CD8-positive, alpha-beta T cell (primary cell): ENCODE measurements at places on chromosomes 12 and 14.

DNA sequence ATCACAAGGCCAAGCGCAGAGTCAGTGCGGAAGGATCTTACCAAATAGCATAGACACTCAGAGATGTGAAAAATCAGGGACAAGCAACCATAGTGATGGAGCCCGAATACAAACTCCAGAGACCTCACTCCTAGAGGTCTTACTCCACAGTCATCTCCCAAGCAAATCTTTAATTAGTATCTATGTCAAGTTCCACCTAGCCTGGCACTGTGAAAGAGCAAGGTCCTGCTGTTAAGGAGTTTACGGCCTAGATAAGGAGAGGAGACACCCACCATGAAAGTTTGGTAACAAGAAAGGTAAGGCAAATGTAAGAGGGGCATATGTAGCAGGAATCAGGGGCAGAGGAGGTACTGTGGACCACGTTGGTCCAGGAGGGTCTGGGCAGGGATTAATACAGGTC lies 7.4 kb upstream of the PLEKHG6 start:
- DNase-seq = no peak

- no peak for DNase-seq
Measured at GRCh38 chr12:45681465-45681864, 48.0 kb upstream of the ARID2 start.

GRCh38 chr12:127396734-127397133 lies 870.2 kb upstream of the TMEM132C start:
- DNase-seq = no peak

DNA sequence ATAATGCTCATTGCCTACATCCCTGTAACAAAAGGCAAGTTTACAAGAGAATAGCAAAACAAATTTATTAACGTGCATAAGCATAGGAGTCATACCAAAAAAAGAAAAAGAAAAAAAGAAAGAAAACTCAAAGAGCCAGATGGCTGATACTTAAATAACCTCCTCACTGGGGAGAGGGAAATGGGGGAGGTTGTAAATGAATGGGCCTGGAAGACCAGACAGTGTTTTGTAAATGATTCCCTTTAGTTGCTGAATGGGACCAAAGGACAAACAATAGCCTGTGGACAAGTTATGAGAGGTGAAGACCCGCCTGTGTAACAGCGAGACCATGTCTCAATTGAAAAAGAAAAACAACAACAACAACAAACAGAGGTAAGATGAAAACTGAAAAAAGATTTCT lies 35.3 kb downstream of the CAPS2 start:
- DNase-seq = no peak

GRCh38 chr12:116709768-116710167 lies 28.1 kb downstream of the SPRING1 start:
- DNase-seq = no peak

DNA sequence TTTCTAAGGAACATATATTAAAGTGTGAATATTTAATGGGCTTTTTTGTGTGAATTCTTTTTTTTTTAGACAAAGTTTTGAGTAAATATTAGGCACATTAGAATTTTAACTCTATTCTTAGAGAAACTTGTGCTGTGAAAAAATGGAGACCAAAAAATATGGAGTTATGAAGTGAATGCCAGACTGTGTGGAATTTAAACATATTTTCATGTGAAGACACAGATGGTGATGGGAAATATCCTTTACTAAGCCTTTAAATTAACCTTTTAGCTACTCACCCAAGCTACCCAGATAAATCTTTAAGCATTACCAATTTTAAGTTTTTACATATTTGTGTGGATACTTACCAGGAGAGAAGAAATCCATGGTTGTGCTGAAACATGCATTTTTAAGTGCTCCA lies 148.8 kb upstream of the OTX2 start:
- DNase-seq = no peak

GRCh38 chr14:37623426-37623951 lies 28.1 kb downstream of the TTC6 start:
- no peak for DNase-seq

DNA sequence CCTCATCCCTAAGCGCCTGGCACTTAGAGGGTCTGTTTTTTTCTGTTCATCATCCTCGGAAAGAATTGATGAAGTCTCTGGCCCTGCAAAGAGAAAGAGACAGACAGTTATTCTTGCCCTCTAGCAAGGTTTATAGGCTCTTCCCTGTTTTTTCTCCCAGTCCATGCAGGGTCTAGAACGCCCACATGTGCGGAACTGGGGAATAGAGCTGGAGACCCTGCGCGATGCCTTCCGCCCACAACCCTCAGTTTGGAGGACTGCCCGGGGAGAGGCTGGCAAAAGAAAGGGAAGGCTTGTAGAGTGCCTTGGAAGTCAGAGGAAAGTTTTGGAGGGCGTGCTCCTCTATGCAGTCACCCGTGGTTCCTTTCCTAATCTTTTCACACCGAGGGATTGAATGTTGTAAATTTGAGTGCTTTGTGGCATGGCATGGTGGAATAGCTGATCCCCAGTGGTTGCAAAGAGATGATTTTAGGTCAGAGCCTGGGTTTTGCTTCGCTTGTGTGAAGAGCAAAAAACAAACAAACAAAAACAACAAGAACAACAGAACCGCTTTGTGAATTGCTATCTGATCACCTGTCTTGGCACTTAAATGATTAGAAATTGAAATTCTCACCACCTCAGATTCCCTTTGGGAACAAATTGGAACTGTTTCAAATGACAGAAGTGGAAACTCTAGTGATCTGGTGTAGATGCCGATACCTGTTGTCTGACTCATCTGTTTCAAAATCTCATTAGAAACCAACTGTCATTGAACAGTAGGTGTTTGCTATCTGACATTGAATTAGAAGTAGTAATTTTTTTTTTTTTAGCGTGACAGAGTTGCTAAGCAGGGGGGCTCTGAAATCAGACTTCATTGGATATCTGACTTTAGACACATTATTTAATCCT lies 947 bp downstream of the GAS2L3 start:
- DNase-seq = no peak

DNA sequence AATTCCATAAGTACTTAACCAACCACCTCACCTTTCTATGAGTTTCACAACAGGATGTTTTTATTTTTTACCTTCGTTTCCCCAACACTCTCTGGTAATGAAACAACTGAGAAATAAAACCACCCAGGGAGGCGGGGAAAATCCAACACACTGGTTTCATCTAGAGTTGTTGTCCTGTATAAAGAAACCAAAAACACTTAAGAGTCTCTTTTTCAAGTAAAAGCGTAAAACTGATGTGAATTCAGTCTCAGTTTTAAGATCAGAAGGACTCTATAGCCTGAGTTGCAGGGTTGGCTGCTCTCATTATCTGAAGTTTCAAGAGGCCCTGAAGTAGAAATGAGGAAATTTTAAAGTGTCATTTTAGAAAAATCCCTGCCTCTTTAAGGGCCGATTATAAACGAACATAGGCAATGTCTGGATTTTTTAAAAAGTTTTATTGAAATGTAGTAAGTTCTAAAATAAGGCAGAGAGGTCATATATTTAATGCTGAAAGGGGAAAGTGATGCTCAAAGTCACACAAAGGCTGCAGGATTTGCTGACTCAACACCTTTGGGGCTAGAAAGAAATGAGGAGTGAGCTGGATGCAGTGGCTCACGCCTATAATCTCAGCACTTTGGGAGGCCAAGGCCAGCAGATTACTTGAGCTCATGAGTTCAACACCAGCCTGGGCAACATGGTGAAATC lies 27.2 kb downstream of the HIGD1C start:
- no peak for DNase-seq

DNA sequence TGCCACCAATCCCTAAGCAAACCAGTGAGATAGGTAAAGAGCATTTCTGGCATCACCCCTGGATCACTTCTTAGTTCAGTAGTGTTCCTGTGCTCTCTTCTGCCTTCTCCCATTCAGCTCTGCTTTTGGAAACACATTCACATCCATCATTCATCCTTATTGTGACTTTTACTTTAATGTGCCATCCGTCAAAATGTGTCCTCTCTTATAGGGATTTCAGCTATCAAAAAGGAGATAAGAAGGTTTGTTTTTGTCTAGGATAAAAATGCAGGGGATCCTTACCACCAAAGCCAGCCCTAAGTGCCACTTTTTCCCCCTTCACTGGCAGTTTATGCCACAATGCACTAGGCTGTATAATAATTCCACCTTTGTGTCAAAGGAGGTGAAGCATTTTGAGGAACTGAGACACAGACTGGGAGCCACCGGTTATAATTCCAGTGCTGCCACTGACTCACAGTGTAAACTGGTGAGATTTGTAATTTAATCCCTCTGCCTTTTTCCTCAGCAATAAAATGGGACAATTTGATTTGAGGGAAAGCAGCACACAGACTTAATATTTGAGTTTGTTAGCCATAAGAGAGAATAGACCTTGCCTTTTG lies 158.6 kb downstream of the PAX9 start:
- no peak for DNase-seq

- DNase-seq = no peak
Measured at GRCh38 chr12:118714051-118714460, 267.3 kb upstream of the SRRM4 start.

DNA sequence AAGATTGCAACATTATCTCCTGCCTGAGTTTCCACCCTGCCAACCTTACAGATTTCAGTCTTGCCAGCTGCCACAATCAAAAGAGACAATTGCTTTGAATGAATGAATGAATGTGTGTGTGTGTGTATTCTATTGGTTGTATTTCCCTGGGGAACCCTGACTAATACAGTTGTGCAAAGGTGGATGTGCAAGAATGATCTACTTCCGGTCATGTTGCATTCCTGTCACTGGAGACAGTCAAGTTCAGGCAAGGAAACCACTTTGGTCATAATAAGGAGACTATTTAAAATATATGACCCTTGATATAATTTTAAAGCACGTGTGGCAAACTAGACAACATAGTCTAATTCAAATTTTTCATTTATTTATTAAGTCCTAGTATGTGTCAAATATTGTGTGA lies 13.1 kb downstream of the RERG start:
- no peak for DNase-seq

DNA sequence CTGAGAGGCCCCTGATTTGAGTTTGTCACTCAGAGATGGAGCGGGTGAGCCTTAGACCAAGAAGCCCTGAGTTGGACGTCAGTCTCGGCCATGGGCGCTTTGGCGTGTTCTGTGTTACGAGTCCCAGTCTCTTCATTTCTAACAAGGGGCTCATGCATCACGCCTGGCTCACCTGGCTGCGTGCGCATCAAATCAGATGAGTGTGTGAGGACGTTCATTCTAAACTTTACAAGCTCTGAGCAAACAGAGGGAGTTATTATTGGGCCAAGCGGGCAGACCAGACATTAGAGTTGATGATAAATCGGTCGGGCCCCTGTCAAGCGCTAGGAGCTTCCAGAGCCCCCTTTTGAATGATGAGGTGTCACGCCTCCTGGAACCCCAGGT lies 117.2 kb downstream of the CALM1 start:
- no peak for DNase-seq

DNA sequence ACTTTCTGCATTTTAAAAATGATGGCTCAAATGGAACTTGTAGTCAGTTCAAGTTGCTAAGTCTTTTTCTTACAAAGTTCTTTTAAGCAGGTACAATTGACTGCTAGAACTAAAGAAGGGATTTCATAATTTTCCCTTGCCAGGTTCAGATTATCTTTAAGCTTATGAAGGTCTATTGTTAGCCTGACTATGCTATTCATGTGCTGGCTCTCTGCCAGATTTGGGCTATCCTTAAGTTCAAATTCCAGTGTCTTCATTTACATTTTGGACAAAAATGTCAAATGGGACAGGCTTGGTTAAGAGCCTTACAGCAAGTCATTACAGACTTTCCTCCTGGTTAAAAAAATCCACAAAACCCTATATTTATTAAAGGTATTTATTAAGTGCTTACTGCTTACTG lies 42.3 kb downstream of the INSM2 start:
- DNase-seq = no peak

DNA sequence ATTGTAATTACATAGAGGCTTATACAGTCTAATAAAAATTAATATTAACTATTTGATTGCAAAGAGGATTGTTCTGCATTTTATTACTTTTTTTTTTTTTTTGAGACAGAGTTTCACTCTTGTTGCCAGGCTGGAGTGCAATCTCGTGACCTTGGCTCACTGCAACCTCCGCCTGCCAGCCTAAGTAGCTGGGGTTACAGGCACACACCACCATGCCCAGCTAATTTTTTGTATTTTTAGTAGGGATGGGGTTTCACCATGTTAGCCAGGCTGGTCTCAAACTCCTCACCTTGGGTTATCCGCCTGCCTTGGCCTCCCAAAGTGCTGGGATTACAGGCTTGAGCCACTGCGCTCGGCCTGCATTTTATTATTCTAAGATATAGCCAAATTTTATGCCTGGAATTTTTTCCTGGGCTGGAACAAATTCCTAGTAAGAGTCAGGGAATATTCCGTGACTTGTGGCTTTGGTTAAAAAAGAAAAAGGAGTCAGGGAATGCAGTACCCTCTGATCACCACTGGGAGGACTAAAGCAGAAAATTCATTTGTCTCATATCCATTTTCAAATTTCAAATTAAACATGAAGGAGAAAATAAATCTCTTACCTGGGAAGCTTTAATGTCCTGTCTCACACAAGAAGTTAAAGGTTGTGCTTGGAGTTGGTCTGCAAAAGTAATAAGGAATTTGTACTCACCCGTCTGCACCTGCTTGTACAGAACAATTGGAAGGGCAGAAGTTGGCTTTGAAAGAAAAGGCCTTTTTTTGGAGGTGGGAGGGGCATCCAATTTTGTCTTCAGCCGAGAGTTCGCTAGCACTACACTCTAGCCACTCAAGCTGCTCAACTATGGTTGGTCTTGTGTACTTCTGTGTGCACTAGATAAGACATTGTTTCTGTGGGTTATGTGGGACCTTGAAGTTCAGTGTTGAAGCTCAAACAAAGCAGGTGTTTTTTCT lies 8.7 kb downstream of the MARK3 start:
- no peak for DNase-seq

GRCh38 chr14:86997271-86997670 lies 995.7 kb downstream of the GALC start:
- no peak for DNase-seq

DNA sequence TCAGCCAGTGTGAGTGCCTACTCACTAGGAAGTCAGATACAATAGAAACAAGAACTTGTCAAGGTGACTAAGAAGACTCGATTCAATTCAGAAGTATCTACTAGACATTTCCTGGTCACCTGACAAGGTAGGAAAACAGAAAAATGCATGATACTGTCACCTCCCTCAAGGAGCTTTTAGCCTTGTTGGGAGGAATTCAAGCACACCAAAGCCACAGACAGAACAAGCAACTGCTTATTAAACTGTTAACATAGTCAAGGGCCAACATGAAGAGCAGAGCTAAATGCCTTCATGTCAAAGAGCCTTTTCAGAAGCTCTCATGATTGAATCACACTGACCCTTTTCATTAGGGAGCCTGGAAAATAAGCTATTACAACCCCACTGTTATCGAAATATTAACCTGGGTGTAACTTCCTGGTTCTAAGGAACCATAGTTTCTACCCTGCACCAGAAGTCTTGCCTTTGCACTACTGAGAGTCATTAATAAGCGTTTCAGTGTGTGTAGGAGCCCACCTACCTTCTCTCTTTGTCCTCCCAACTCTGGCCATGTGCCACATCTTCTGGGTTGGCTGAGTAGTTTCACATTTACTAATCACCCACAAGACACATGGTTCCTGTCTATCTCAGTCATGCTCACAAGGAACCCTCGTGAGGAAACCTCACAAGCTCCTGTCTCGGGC lies 31.0 kb upstream of the LGALS3 start:
- DNase-seq = peak; percentile 75

GRCh38 chr12:14833952-14834351 lies 9.4 kb downstream of the ART4 start:
- DNase-seq = no peak
